Type B pancreatic cell (in vitro differentiated cells): ENCODE measurements at places on chromosomes 6 and 20. TPM values are rescaled to one million over a fixed set of nuclear protein-coding genes. Genes with fewer than 3 reads are reported as not detected.

Gene RHAG
- total RNA-seq: not detected in 2 replicates

- peak overlapping the region; percentile 45 for H3K27ac ChIP-seq
- H3K4me1 ChIP-seq: peaks cover 43% of the 10 kb centered on the region
- H3K27me3 ChIP-seq: peaks cover 5% of the 10 kb centered on the region
- DNase-seq: no peak
- H3K36me3 ChIP-seq: no peaks in the 10 kb centered on the region
Observed at GRCh38 chr6:16168121-16168520, 39.2 kb downstream of the MYLIP start.

DNA sequence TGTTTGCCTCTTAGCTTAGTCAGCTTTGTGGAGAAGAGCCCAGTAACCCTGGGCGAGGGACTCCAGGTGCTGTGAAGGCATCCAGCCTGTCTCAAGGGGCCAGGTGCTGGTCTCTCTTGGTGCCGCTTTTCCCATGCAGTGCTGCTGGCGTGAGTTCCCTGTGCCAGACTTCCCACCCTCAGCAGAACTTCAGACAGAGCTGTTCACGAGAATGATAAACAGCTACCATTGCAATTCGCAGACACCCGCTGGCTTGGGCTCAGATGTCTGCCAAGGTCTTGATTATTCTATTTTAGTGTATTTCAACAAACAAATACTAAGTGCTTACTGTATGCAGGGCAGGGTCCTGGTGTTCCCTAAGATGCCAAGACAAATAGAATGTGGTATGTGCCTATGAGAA is 57.7 kb downstream of the RNF217 start:
- no peak for DNase-seq
- no peaks in the 10 kb centered on the region for H3K4me1 ChIP-seq
- no peaks in the 10 kb centered on the region for H3K27me3 ChIP-seq
- no peak overlapping the region for H3K27ac ChIP-seq
- H3K4me3 ChIP-seq: no peak overlapping the region

Gene GCNT2
- 21.2 and 21.6 TPM in 2 replicates for total RNA-seq

DNA sequence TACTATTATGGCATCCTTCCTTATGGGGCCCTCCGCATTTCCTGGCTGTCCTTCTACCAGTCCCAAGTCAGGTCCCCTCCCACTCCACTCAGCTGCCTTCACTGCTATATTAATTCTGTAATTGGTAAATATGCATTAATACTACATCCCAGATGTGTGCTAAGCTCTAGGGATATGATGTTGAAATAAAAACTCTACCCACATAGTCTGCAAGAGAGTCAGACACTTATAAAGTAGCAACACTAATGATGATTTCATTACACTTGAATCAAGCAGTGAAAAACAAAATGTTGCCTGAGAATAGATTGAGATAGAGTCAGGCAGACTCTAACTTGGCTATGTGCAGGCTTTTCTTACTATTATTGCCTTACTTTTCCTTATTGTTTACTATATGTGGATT is 62.4 kb downstream of the AIG1 start:
- no peaks in the 10 kb centered on the region for H3K27me3 ChIP-seq
- no peak overlapping the region for H3K27ac ChIP-seq
- H3K36me3 ChIP-seq: peaks cover 3% of the 10 kb centered on the region

- H3K27ac ChIP-seq: no peak overlapping the region
- H3K4me1 ChIP-seq: no peaks in the 10 kb centered on the region
- DNase-seq: no peak
- H3K4me3 ChIP-seq: no peak overlapping the region
- H3K27me3 ChIP-seq: peaks cover 62% of the 10 kb centered on the region
Observed at GRCh38 chr6:166143011-166143410, 24.6 kb downstream of the TBXT start.

Gene OVOL2
- total RNA-seq: 7.3 and 17.5 TPM in 2 replicates

Gene MMP24
- 2.2 and 2.6 TPM in 2 replicates for total RNA-seq

GRCh38 chr6:118889163-118889562 is 4.8 kb upstream of the ASF1A start:
- H3K27ac ChIP-seq: no peak overlapping the region
- DNase-seq: no peak
- no peak overlapping the region for H3K4me3 ChIP-seq
- peaks cover 3% of the 10 kb centered on the region for H3K36me3 ChIP-seq
- peaks cover 3% of the 10 kb centered on the region for H3K27me3 ChIP-seq

- no peak overlapping the region for H3K27ac ChIP-seq
- no peak overlapping the region for H3K4me3 ChIP-seq
- no peaks in the 10 kb centered on the region for H3K36me3 ChIP-seq
- H3K4me1 ChIP-seq: no peaks in the 10 kb centered on the region
Observed at GRCh38 chr6:4743062-4743461, 33.1 kb upstream of the CDYL start.

- H3K4me3 ChIP-seq: no peak overlapping the region
- peaks cover 5% of the 10 kb centered on the region for H3K4me1 ChIP-seq
- H3K27ac ChIP-seq: no peak overlapping the region
- DNase-seq: no peak
Observed at GRCh38 chr6:20642441-20642840, 108.2 kb downstream of the CDKAL1 start.

Gene IMPG1
- not detected in 2 replicates for total RNA-seq

DNA sequence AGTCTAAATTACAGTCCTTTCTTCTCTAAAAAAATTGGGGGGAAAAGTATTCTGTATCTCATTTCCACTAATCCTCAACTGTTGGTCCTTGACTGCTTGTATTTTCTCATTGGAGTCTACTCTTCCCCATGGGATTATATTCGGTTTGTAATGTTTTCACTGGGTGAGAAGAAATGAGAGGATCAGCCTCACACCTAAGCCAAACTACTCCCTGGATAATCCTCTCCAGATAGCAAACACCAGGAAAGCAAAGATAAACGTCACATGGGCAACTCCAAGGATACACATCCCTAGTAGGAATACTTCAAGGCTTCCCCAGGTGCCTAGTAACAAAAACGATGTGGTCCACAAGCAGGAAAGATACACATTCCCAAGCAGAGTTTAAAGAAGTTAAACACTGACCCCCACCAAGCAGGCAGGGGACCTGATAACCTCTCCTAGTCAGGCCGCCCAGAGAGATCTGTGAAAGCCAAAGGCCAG is 53.9 kb upstream of the SOX4 start:
- H3K36me3 ChIP-seq: peaks cover 3% of the 10 kb centered on the region
- DNase-seq: no peak
- H3K4me3 ChIP-seq: no peak overlapping the region
- peaks cover 9% of the 10 kb centered on the region for H3K4me1 ChIP-seq

GRCh38 chr6:57068061-57068460 is 21.6 kb downstream of the KIAA1586 start:
- H3K27me3 ChIP-seq: no peaks in the 10 kb centered on the region
- no peak overlapping the region for H3K27ac ChIP-seq
- H3K4me1 ChIP-seq: no peaks in the 10 kb centered on the region
- DNase-seq: no peak

- no peak for DNase-seq
- H3K27me3 ChIP-seq: no peaks in the 10 kb centered on the region
- H3K27ac ChIP-seq: peak overlapping the region; percentile 22
- no peak overlapping the region for H3K4me3 ChIP-seq
- peaks cover 22% of the 10 kb centered on the region for H3K4me1 ChIP-seq
Observed at GRCh38 chr6:15081447-15081846, 164.4 kb upstream of the JARID2 start.

Gene KIF25
- not detected in 2 replicates for total RNA-seq

Gene TFAP2B
- 11.6 and 75.5 TPM in 2 replicates for total RNA-seq

DNA sequence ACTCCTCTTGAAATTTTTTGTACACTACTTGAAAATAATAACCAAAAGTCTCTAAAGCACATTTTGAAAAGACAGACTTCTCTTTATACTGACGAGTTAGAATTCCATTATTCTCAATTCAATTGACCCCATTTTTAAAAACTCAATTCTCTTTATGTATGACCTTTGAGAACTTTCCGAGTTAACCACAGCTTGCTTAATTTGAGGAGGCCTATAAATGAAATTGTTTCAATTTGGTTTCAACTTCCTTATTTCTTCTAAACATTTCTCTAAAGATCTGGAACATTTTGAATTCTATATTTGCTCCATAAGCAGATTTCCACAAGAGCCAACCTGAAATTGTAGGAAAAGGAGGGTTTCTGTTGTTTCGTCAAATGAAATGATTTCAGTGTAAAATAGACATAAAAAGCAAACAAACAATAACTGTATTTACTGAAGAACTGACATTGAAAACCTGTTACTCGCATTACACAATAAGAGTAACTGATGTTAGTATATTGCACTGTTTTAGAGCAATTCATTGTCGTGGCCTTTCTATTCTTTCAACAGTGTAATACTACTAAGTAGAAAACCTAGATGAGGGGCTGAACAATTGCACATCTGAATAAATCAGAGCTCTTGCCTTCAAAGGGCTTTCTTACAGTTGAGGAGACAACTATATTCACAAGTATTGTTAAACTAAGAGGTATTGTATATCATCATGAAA is 223.6 kb downstream of the HIVEP2 start:
- no peak overlapping the region for H3K4me3 ChIP-seq
- H3K27ac ChIP-seq: no peak overlapping the region
- no peaks in the 10 kb centered on the region for H3K27me3 ChIP-seq
- no peaks in the 10 kb centered on the region for H3K36me3 ChIP-seq
- no peak for DNase-seq

Gene E2F1
- 20.7 and 32.8 TPM in 2 replicates for total RNA-seq

DNA sequence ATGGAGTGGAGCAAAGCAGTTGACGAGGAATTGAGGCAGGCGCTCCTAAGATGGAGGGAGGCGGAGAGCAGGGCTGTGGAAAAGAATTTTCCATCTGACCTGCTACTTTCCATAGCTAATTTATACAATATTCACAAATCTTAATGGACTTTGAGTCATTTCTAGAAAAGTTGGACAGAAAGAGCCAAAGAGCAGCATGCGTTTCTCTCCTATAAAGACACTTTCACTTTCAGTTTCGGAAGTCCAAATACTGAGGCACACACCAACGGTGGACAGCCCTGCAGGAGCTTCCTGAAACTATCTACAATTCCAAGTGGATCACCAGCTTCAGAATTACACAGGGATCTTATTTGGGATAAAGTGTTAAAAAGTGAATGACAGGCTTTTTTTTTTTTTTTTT is 43.5 kb downstream of the PANK2 start:
- H3K4me3 ChIP-seq: no peak overlapping the region
- H3K4me1 ChIP-seq: peaks cover 22% of the 10 kb centered on the region
- H3K36me3 ChIP-seq: peaks cover 17% of the 10 kb centered on the region
- no peak for DNase-seq
- H3K27me3 ChIP-seq: no peaks in the 10 kb centered on the region

DNA sequence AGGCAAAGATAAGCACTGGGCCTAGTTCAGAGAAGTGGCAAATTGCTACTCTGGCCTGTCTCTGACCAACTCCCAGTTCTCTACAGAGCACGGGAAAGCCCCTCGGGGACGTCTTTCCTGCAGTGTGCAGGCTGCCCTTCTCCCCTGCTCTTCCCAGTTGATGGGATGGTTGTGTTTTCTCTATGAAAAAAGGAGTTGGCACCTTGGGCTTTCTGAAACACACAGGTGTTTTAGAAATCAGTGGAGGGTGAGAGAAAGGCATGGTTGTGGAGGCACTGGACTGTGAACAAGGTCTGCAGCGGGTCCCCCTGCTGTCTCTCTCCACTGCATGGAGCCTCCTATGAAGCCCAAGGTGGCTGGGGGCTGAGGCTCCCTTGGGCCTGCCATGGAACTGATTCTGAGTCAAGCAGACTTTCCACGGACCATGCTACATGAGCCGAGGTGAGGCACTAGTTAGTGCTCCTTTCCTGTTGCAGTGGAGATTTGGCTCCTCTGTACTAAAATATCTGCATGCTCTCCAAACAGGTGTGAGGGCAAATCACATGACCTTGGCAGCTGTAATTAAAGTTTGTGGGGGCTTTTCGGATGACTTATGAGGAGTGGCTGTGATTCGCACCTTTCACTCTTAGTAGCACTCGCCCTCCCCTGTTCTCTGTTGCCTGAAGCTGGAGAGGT is 16.3 kb downstream of the GTSF1L start:
- peaks cover 4% of the 10 kb centered on the region for H3K36me3 ChIP-seq
- H3K27me3 ChIP-seq: no peaks in the 10 kb centered on the region
- H3K4me3 ChIP-seq: no peak overlapping the region

DNA sequence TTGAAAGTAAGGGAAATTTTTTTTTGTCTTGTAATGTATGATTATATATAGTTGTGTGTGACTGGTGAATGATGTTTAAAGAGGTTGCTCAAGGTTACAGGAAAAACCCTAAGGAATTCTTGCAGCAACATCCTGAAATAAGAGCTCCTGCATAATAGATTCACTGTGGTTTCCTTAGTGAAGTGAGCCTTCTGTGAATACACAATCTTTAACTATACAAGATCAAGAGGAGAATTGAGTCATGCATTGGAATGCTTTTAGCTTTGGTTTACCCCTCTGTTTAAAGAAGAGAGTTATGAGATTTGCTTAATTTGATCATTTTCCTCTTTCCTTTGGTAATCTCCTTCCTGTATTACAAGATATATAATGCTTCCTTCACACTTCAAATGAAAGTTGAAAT is 141.6 kb upstream of the EYA4 start:
- peaks cover 11% of the 10 kb centered on the region for H3K4me1 ChIP-seq
- H3K27ac ChIP-seq: no peak overlapping the region
- H3K4me3 ChIP-seq: peak overlapping the region; percentile 6
- H3K27me3 ChIP-seq: peaks cover 4% of the 10 kb centered on the region
- no peaks in the 10 kb centered on the region for H3K36me3 ChIP-seq

GRCh38 chr6:5112066-5112799 is 27.1 kb downstream of the PPP1R3G start:
- no peaks in the 10 kb centered on the region for H3K27me3 ChIP-seq
- peaks cover 7% of the 10 kb centered on the region for H3K36me3 ChIP-seq
- peak overlapping the region; percentile 8 for H3K27ac ChIP-seq
- DNase-seq: no peak

GRCh38 chr6:162770955-162771354 is 43.2 kb downstream of the PACRG start:
- no peak overlapping the region for H3K4me3 ChIP-seq
- H3K4me1 ChIP-seq: no peaks in the 10 kb centered on the region
- no peaks in the 10 kb centered on the region for H3K27me3 ChIP-seq
- H3K27ac ChIP-seq: no peak overlapping the region

Gene GGTLC1
- total RNA-seq: not detected in 2 replicates

Gene DPPA5
- not detected in 2 replicates for total RNA-seq

Gene COL10A1
- 0.14 TPM in 2 replicates for total RNA-seq

Gene VNN1
- total RNA-seq: 1.1 and 1.3 TPM in 2 replicates

GRCh38 chr6:159943968-159944598 is 24.8 kb upstream of the IGF2R start:
- H3K36me3 ChIP-seq: no peaks in the 10 kb centered on the region
- DNase-seq: no peak
- H3K27ac ChIP-seq: no peak overlapping the region
- H3K27me3 ChIP-seq: peaks cover 16% of the 10 kb centered on the region

Gene HUS1B
- 0.41 and 0.93 TPM in 2 replicates for total RNA-seq

Gene PAK5
- 0.69 and 1.8 TPM in 2 replicates for total RNA-seq

Gene CCR6
- total RNA-seq: not detected in 2 replicates

- no peaks in the 10 kb centered on the region for H3K4me1 ChIP-seq
- no peak overlapping the region for H3K4me3 ChIP-seq
- H3K36me3 ChIP-seq: no peaks in the 10 kb centered on the region
- H3K27me3 ChIP-seq: peaks cover 41% of the 10 kb centered on the region
Observed at GRCh38 chr20:10758446-10758845, 84.6 kb upstream of the JAG1 start.

Gene LTA
- total RNA-seq: 0.22 TPM in 1 of 2 replicates, not detected in the other
